ENCODE measurements at places on chromosomes 4 and X.

DNA sequence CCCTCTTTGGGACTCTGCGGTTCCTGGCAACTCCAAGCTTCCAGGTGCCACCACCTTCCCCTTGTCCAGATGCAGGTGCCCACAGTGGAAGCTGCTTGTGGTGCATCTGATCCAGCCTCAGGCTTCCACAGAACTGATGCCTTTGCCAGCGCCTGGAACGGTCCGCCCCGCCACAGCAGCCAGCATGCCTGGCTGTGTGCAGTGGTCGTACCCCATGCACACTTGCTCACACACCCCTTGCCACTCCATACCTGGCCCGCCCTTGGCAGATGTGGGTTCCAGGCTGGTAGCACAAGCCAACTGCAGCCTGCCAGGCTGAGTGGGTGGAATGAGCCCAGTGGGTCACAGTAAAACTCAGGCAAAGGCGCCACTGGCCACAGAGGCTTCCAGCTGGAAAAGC lies 240.5 kb downstream of the PPP4R3C start:
- no peak for DNase-seq

- no peak for DNase-seq
Measured at GRCh38 chrX:72009731-72010130, 99.1 kb downstream of the NHSL2 start.

- DNase-seq, result no peak
Measured at GRCh38 chr4:143375326-143376073, 38.8 kb downstream of the GAB1 start.

DNA sequence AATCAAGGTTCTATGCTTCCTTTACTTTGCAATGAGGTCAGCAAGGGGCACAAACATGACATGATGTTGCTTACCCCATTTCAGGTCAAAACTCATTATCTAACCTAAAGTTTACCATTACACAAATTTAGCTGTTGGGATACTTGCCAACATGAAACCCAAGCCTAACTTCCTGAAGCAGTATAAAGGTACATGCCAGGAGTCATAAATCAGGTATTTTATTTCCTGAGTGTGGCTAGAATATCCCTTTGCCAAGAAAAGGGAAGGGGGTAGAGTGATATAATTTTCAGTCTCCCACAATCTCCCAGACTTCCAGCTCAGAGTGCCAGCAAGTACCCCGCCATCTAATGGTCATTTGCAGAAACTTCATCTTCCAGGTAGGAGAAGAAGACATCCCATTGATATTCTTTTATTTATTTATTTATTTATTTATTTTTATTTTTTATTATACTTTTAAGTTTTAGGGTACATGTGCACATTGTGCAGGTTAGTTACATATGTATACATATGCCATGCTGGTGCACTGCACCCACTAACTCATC lies 136.6 kb downstream of the NEXMIF start:
- no peak for DNase-seq

GRCh38 chr4:21827575-21827974 lies 121.0 kb downstream of the KCNIP4 start:
- no peak for DNase-seq

GRCh38 chrX:56029691-56030090 lies 202.5 kb upstream of the KLF8 start:
- DNase-seq, result no peak

DNA sequence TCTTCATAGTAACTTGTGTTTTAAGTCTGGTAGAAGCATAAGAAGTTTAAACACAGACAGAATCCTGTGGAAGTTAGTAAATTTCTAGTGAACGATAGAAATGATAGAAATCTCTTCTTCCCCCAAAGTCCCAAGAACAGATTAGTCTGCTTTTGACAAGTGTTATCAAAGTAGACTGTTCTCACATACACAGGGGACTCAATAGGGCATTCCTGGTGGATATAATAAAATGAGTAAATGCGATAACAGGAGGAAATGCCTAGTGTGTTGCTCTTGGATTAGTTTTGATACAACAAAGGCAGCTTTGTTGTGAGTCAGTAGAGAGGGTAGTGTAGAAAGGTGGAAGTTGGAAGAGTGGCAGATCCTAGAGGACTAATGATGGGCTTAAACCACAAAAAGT lies 43.5 kb downstream of the CLCN3 start:
- no peak for DNase-seq

GRCh38 chr4:112234952-112235609 lies 3.5 kb downstream of the AP1AR start:
- peak; percentile 28 for DNase-seq

DNA sequence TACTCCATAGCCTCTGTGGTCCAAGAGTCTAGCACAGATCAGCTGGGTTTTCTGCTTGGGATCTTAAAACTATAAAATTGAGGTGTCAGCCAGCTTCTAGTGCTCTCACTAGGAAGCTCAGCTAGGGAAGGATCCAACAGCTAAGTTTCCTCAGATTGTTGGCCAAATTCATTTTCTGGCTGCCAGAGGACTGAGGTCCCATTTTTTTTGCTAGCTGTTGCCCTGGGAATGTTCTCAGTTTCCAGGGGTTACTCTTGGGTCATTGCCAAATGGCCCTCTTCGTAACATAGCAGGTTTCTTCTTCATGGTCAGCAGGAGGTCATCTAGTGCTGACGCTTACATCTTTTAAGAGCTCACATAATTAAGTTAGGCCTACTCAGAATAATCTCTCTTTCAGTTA lies 2178.2 kb downstream of the ARAP2 start:
- DNase-seq, result no peak

GRCh38 chr4:173318648-173319211 lies 15.4 kb downstream of the HMGB2 start:
- DNase-seq, result no peak

DNA sequence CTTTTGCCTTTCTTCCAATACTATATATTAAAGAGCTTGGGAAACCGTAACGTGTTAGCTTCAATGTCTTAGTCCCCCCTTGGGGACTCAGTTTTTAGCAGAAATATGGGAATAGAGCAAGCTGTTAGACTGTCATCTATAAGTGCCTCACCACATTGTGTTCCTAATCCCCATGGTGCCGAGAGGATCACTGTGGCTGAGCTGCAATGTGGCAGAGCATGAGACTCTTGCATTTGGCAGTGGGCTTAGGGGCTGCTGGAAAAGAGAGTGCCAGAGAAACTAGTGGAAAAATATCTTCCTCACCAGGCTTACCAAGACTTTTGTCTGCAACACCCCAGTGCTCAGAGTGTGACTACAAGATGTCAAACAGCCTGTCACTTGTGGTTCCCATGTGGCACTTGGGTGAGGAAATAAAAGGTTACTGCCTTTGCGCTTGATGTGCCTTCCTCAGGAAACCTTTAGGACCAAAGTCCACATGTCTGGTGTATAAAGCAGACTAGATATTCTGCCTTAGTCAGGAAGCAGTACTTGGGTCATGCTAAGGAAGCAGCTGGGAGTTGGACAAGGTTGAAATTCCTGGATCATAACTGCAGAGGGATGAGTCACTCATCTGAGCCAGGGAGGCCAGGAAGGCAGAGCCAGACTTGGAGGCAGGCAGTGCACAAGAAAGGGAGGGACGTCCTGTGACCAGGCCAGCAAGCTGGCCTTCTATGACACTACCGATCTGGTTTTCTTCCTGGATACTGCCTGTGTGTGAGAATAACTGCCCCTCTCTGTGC lies 9.7 kb upstream of the MAGEA4 start:
- no peak for DNase-seq

GRCh38 chr4:56655627-56656345 lies 25.3 kb downstream of the HOPX start:
- no peak for DNase-seq

All from CD4-positive, alpha-beta T cell (primary cell).